ENCODE measurements at places on chromosomes 11 and 22.

DNA sequence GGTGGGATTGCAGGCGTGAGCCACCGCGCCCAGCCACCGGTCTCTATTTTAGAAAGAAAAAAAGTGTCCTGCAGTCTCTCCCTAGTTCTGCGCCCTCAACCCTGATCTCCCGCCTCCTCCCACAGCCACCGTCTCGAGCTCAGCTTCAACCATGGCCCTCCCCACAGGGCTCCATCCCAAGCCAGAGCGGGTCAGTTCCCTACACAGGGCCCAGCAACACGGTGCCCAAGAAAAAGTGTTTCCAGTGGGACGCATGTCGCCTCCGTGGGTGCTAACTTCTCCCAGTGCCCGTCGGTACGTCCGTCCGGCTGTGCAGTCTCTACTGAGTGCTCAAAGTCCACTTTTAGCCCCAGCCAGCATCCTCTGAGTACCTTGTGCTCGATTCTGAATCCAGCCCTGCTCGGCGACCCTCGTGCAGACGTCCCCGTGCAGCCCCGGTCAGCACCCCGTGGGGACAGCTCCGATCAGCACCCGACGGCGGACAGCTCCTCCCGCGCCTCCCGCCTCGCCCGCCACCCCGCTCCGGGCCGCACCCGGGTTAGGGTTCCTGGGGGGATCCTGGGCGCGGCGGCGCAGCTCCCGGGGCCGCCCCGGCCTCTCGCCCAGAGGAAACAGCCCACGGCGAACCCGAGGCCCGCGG lies 657 bp upstream of the MAPK8IP2 start:
- DNase-seq = peak; percentile 68

DNA sequence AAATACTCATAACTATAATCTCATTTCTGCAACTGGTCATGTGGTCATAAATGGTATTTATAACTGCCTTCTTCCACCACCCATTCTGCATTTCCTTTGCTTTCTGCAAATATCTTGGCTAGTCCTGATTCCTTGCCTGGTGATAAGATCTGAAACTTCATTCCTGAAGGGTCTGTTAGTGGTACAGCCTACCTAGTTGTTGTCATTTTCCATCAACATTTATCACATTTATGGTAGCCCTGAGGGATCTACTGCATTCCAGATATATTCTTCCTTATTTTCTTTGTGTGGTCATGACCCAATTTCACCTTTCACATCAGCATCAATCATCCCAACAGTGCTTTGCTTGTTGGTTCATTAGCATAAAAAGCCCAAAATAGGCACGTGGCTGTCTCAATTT lies 50.1 kb downstream of the DDX6 start:
- no peak for DNase-seq

DNA sequence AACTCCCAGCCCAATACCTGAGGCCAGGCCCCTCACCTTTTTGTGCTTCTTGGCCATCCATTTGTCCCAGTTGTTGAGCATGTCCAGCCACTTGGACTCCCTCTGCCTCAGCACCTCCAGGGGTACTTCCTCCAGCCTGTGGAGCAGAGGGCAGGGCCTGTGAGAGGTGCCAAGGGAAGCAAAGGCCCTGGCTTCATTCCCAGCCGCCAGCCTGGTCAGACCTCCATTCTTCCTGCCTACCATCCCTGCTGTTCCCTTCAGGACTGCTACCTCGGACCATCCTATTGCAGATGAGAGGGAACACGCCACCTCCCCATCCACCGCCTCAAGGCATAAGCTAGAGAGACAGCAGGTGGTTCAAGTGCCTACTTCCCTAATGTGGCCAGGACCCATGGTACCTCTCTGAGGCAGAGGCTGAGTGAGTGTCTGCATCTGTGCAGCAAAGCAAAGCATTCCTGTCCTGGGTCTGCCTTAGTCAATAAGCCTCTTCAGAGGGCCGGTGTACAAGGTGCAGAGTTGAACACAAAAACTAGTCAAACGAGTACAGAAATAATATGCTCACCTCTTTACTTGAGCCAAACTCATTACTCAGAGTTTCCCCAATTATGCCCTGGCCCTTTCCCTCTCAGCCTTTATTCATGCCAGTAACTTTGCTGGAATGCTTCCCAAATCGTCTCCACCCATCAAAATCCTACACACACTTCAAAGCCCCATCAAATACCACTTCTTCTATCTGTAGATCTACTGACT lies 15.4 kb upstream of the CASTOR1 start:
- no peak for DNase-seq

DNA sequence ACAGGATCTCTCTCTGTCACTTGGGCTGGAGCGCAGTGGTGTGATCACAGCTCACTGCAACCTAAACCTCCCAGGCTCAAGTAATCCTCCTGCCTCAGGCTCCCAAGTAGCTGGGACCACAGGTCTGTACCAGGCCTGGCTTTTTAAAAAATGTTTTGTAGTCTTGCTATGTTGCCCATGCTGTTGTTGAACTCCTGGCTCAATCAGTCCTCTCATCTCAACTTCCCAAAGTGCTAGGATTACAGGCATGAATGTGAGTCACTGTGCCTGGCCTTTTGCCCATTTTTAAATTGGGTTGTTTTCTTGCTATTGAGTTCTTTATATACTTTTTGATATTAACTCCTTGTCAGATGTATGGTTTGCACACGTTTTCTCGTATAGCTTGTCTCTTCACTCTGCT lies 33.0 kb upstream of the PITPNB start:
- no peak for DNase-seq

DNA sequence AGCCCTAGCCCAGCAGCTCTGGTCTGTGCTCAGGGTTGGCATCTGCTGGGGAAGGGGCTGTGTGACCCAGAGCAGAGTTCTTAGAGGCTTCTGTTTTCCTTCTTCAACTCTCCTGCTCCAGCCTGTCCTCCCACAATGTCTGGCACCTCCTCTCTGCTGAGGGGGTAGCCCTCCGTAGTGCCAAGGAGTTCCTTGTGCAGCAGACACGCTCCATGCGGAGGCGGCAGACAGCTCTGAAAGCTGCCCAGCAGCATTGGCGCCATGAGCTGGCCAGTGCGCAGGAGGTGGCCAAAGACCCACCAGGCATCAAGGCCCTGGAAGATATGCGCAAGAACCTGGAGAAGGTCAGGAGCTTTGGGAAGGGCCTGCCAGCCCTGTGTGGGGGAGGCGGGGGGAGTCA lies 69.3 kb downstream of the CEP164 start:
- DNase-seq = no peak

GRCh38 chr11:67027483-67027930 lies 4.6 kb downstream of the SYT12 start:
- DNase-seq = no peak

- DNase-seq = no peak
Observed at GRCh38 chr11:60970890-60971289, 590 bp upstream of the CD6 start.

GRCh38 chr11:106770489-106771085 lies 247.7 kb downstream of the GUCY1A2 start:
- DNase-seq = no peak

GRCh38 chr11:10727146-10727851 lies 23.7 kb upstream of the CTR9 start:
- no peak for DNase-seq

- no peak for DNase-seq
Observed at GRCh38 chr11:123392844-123393243, 37.2 kb upstream of the GRAMD1B start.

DNA sequence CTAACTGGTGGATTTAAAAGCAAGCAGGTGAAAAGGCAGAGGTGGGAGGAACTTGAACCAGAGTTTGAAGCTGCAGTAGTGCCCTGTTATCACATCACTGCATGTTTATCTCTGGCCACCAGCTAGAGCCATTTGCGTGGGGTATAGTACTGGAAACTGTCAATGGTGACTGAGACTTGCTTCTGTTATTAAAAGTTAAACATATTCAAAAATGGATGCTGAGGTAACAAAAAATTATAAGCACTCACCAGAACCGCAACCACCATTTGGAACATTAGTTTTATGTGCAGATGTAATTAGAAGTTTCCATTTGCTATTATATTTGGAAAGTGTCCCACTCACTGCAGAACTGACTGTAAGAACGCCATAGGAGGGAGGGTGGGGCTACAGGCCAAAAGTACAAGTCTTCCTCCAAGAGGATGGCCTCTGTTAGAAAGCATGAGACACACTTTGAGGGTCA lies 1.2 kb upstream of the CD59 start:
- peak; percentile 21 for DNase-seq

- no peak for DNase-seq
Observed at GRCh38 chr11:61033417-61033816, 61.9 kb downstream of the CD6 start.

GRCh38 chr22:23181721-23182308 lies 1.5 kb downstream of the BCR start:
- no peak for DNase-seq

DNA sequence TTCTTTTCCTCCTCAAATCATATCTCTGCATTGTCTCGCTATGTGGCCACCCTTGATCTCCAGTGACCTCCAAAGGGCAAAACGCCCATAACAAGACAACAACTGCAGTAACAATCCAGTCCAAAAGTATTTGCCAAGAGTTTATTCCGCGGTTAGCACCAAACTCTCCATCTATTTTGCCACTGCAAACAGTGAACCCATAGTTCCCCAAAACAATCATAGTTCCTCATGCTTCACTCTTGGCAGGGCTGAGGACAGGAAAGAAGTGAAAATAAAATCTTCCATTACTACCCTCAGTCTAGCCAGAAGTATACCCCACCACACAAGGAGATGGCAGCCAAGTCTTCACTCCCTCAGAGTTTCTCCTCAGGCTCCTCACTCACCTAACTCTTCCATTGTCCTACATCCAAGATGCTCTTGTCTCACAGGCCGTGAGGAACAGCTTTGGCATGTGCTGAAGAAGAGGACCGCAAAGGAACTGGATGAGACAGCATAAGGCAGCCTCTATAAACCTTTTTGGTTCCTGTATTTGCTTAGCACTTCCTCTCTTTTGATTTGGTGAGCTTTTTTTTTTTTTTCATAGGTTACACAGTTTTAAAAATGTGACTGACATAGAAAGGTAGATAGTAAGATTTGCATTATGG lies at the start of gene LPXN:
TSS of gene LPXN (minus strand) at position 480 of the 644 bp plus-strand sequence. CDS start at position 396, 84 bp downstream.
- no peak for DNase-seq

GRCh38 chr11:122158171-122158570 lies 42.2 kb upstream of the BLID start:
- no peak for DNase-seq

GRCh38 chr11:825366-826226 lies 2.1 kb upstream of the CRACR2B start:
- DNase-seq = no peak

DNA sequence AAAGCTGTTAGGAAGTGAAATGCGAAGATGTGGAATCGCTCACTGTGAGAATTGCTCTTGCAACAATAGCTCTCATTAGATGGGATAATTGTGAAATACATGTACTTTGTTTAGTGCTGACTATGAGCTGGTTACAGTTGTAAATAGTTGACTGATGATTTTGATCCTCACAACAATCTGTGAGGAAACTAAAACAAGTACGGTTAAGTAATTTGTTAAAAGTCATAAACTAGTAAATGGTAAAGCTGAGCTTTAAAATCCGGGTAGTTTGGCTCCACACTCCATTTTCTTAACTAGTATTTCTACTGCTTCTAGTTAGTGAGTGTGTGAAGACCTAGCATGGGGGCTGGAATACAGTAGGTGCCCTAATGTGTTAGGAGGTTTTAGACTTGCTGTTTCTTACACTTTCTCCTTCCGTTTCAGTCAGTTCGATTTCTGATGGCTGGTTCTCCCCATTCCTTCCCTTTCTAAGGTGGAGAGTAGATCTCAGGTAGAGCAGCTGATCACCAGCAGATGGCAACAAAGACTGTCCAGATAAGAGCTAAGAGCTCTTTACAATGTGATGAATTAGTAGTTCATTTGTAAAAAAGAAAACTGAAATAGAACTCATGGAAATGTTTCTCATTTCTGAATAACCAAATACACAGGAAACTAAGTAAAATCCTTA lies 16.3 kb upstream of the CYP2R1 start:
- DNase-seq = no peak

DNA sequence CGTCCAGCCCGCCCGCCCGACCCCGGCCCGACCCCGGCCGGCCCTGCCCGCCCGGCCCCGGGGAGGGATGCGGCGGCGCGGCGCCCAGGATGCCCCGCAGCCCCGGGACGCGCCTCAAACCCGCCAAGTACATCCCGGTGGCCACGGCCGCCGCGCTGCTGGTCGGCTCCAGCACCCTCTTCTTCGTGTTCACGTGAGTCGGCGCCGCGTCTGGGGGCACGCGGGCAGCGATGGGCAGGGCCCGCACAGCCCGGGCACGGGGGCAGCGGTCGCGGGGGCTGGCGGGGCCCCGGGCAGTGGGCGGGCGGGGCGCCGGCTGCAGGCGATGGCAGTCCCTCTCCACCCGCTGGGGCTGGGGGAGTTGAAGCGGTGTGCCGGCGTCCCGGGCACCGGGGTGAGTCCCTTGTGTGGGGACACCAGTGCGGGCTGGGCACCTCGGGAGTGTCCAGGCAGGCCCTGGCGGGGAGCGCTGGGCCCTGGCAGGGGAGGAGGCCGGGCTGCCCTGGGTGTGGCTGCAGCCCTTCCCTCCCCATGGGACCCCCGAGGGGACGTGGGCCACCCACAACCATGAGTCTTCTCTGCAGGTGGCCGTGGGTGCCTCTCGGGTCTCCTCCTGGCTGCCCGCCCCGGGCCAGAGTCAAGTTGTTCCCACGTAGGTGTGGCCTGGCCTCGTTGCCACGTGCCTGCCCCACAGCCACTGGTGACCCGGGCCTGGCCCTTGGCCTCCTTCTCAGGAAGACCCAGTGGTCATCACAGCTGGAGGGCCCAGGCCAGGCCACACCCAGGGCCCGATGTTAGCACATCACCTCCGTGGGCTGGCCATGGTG lies 468 bp downstream of the ZDHHC8 start:
- no peak for DNase-seq

GRCh38 chr22:43412808-43413795 lies 1.3 kb downstream of the MPPED1 start:
- no peak for DNase-seq

DNA sequence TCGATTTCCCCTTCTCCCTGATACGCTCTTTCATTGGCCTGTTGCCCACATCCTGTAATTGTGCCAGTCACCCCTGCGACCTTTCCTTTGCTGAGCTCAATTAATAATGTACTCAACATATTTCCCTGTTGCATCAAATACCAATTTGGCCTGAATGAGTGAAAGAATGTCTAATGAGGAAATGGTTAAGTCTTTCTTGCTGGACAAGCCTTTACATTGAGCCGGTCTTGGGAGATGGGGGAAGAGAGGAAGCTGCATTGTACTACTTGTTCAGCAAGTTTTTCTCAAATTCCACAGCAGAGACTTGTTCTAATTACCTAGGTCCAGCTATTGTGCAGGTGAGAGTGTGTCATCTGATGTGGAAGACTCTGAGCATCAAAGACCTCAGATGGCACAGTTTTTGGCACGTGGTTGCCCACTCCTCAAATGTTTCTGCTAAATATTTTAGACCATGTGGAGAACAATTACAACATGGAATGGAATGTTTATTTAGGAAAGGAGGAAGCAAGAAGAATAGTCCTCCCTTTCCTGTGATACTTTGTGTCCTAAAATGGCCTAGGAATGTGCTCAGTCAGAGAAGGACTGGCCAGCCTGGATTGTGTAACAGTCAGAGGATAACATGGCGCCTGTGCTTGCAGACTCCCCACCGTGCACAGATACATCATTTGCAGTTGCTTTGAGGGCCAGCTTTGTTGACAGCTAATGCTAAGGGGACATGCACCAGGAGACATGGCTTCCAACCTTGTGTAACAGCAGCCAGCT lies 129.5 kb upstream of the E2F8 start:
- no peak for DNase-seq
